ENCODE measurements at places on chromosomes 12 and 14. TPM values are rescaled to one million over a fixed set of nuclear protein-coding genes. Genes with fewer than 3 reads are reported as not detected.

Gene C12orf56
- 0.11 TPM for total RNA-seq

Gene SAMD15
- 3.5 TPM for total RNA-seq

Gene LGMN
- total RNA-seq: 34.1 TPM

Gene TAS2R8
- total RNA-seq: not detected

Gene FLVCR2
- 4.7 TPM for total RNA-seq

Gene MGP
- total RNA-seq: not detected

Gene KRT85
- total RNA-seq: not detected

Gene MFAP5
- total RNA-seq: 726 TPM

Gene TEX52
- total RNA-seq: not detected

Gene FSCB
- under 0.01 TPM for total RNA-seq

Gene TEP1
- 15.7 TPM for total RNA-seq

Gene VRTN
- not detected for total RNA-seq

Data from placental epithelial cell (primary cell).